Cerebellum (tissue), 4 donors: ENCODE measurements at places on chromosomes 4 and X.

GRCh38 chrX:45803383-45803921 lies 602.8 kb upstream of the DIPK2B start:
- no peak for DNase-seq

GRCh38 chr4:41796545-41797210 lies 48.2 kb upstream of the PHOX2B start:
- DNase-seq = no peak

- DNase-seq = no peak
These were observed 584 bp upstream of the TMEM165 start for GRCh38 chr4:55395218-55395528.

GRCh38 chr4:100118181-100118580 lies 72.1 kb downstream of the DDIT4L start:
- DNase-seq = no peak
